MV-4-11 (cell line): ENCODE measurements at places on chromosomes 7 and 10.

DNA sequence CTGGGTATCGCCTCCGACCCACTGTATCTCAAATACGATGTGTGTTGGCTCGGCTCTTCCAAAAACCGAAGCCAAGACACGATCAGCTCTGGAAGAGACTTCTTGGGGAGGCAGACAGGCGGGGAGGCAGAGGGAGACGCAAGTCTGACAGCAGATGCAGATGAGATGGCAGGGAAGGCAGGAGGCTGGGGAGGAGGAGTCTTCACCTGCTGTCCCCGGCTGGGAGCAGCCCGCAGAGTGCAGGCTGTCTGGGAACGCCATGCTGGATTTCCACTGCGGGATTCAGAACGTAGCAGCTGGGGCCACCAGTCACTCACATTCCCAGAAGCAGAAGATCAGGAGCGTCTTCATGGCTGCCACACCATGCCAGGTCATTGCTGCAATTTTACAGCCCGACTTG, 29.4 kb downstream of the CTBP2 start:
- DNase-seq = no peak

DNA sequence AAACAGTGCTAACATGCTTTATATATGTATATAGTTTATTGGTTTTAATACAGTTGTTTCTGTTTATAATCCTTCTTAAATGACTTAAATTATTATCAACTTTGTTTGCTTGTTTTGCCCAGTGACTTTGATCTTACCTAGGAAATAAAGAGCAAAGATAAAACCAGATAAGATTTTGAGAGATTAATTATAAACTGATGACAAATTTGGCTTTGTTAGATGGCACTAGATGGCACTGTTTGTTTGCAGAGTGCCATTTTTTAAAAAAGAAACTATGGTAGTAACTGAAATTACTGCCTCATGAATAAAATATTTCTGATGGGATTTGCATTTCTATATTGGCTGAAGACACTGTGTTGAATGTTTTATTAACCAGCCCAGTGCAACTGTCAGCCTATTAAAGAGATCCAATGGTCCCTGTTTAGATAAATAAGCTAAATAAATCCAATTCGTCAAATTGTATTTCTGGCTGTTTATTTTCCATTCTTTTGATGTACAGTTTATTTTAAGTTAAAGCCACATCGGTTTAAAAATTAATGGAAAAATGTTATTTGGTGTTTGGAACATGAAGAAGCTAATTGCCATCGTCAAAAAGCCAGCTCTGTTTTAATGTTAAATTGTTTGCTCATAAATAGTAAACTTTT, 28.7 kb downstream of the VTI1A start:
- DNase-seq = no peak

DNA sequence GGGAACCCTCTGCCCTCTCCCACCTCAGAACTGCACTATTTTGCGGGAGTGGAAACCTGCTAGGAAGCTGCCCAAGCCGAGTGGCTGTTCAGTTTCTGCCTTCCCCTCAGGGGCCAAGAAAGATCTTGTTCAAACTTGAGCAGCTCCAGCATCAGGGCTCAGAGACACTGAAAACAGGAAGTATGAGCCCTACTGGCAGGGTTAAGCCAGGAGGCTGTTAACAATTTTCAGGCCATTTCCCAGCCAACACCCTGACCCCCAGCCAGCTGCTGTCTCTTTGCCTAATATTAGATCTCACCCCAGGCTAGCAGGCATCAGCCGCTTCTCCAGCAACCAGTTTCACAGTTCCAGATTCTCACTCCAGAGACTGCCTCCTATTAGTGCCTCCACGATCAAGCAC, 9.2 kb downstream of the PLAU start:
- DNase-seq = peak; percentile 97

DNA sequence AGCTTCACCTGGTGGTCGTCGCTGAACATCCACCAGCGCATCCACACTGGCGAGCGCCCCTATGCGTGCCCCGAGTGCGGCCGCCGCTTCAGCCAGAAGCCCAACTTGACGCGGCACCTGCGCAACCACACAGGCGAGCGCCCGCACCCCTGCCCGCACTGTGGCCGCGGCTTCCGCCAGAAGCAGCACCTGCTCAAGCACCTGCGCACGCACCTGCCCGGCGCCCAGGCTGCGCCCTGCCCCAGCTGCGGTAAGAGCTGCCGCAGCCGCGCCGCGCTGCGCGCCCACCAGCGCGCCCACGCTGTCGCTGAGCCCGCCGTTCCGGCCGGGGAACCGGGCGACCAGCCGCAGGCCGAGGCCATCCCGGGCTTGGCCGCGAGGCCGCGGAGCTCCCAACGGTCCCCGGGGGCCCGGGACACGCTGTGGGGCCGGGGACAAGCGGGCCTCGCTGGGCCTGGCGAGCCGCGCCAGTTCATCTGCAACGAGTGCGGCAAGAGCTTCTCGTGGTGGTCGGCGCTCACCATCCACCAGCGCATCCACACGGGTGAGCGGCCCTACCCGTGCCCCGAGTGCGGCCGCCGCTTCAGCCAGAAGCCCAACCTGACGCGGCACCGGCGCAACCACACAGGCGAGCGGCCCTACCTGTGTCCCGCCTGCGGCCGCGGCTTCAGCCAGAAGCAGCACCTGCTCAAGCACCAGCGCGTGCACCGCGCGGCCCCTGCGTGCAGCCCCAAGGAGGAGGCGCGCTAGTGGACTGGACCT, 18.4 kb downstream of the ZNF775 start:
- DNase-seq = no peak

DNA sequence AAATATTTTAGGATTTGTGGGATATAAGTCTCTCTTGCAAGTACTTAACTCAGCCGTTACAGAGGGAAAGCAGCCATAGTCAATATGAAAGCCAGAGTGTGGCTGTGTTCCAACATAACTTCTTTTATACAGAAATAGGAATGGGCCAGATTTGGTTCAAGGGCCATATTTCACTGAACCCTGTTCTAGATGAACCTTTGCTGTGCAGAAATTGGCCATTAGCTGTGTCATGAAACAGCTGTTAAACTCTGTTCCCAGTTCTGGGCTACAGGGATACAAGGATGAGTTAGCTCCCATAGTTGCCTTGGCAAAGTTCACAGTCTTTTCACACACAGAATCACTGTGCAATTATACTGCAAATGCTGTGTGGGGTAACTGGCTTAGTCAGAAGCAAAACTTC, 213.9 kb upstream of the LRRN3 start:
- no peak for DNase-seq

GRCh38 chr7:2350861-2351260, 3.8 kb upstream of the EIF3B start:
- DNase-seq = peak; percentile 54
